ENCODE measurements at places on chromosomes 1 and 21.

GRCh38 chr1:148264374-148265276, 112.5 kb upstream of the NBPF11 start:
- DNase-seq, result no peak

DNA sequence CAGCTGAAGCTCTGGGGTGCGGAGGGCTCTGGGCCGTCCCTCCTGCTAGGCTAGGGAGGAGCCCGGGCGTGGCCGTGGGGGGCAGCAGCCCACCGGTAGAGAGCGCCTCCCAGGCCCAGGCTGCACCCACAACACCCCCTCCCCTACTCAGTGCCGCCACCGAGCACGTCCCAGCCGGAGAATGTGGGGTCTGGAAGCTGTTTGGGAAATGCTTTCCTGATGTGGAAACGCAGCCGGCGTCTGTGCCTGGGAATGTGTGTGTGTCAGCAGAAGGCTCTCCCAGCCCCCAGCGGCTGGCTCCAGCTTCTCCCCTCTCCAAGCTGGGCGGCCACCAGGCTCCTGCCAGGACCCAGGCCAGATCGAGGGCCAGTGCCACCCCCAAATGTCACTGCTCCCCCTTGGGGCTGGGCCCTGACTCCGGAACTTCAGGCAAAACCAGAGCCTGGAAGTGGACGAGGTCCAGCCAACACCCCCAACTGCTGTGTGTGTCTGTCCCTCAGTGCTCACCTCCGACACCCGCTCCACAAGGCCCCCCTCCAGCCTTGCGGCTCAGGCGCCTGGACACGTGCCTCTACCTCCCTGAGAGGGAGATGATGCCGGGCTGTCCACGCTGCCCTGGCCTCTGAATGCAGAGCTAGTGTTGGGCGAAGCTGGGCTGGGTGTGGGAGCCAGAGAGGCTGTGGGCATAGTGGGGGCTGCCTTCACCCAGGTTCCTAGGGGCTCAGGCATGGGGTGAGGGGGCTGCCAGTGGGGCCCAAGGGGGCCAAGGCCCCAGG, 74.7 kb downstream of the MEGF6 start:
- DNase-seq, result no peak

DNA sequence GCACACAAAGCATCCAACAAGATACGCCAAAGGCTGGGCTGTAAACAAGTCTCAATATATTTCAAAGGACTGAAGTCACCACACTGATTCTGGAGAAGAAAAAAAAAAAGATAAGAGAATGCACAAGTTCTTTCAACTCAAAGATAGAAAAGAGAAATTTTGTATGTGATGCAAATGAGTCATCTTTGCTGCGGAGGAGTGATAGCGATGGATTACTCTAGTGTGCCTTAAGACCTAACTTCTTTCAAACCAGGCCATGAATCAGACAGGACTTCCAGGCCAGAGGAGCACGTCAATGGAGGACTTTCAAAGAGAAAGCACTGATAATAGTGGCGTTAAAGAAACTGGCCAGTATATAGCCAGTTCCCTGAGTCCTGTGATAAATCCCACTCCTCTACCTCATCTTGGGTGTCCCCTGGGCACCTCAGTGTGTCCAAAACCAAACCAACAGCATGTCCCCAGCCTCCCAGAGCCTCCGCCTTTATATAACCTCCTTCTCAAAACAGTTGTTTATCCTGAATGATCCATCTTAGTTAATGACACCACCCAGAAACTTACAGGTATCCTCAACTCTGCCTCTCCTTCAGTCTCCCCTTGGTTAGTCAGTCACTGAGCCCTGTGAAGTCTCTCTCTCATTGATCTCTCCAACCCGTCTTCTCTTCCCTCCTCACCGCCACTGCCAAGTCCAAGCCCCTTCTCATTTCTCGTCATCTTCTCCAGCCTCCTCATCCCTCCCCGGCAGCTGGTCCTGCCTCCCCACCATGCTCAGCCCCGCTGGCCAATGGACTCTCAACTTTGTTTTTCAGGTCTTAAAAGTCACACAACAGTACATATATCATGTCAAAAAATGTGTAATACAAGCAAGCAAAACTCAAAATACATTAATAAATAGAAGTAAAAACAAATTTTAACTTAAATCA, 47.2 kb upstream of the IFFO2 start:
- DNase-seq, result no peak

DNA sequence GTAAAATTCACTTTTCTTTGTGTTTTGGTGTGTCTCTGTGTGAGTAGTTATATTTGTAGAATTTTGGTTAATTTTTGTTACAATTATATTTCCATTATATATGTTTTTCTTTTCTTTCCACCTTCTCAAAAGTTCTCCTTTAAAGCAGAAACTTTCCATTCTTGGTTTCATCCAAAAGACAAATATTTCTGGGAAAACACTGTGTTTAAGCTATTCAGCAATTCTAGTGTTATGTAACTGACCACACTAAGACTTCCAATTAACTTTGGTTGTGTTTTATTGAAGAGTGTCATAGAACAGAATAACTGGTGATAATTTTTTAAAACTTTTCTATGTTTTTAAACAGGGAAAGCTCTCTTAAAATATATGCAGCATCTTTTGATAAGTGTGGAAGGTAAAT, 13.6 kb upstream of the RGL1 start:
- DNase-seq, result no peak

GRCh38 chr1:164735315-164736052, 176.5 kb downstream of the PBX1 start:
- no peak for DNase-seq

- no peak for DNase-seq
These were observed 1.2 kb downstream of the NHLH2 start for GRCh38 chr1:115839679-115840237.

DNA sequence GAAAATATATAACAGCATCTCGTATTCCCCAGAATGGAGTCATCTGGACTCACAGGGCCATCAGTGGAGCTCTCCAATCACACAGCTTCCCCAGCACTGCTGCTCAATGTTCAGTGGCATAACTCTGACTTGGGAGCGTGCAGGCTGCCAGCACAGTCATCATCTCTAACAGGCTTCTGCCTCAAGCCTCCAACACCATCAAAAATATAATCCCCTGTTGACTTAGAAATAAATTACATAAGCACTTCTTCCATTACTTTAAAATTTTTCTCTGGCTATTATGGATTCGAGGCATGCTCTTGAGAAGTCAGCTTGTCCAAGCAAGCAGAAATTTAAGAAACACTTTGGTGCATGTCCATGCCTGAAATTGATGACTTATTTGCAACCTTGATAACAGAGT, 6.2 kb downstream of the DUSP23 start:
- DNase-seq, result no peak

GRCh38 chr1:176789571-176790090, 326.7 kb downstream of the PAPPA2 start:
- no peak for DNase-seq

DNA sequence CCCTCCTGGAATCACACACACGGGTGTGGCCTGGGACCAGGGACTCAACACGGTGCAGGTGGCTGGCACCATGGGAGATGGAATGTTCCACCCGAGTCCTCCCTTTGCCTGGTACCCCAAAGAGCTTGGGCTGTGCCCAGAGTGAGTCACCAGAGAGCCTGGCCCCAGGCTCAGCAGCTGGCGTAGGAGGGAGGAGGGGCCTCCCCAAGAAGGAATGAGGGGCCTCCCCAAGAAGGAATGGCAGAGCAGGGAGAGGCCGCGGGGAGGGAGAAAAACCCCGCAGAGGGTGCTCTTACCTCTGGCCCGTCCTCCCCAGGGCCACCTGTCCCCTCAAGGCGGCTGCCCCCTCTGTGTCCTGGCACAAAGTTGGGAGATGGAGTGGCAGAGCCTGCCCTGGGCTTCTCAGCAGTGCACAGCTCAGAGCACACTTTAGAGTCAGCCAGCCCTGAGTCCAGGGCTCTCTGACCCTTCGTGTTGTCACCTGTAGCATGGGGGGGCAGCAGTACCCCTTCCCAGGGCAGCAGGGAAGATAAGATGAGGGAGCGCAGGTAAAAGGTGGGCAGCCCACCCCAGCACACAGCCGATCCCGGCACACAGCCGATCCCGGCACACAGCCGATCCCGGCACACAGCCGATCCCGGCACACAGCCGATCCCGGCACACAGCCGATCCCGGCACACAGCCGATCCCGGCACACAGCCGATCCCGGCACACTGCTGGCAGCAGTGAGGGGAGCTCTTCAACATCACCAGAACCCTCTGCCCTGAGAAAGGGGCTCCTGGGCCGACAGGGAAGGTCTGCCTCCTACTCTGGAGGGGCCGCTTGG, 20.2 kb upstream of the KCNAB2 start:
- DNase-seq, result no peak

GRCh38 chr1:100622037-100622436, 84.1 kb downstream of the GPR88 start:
- DNase-seq, result peak; percentile 84

GRCh38 chr1:204380293-204380831, 20.6 kb upstream of the PLEKHA6 start:
- DNase-seq, result no peak

DNA sequence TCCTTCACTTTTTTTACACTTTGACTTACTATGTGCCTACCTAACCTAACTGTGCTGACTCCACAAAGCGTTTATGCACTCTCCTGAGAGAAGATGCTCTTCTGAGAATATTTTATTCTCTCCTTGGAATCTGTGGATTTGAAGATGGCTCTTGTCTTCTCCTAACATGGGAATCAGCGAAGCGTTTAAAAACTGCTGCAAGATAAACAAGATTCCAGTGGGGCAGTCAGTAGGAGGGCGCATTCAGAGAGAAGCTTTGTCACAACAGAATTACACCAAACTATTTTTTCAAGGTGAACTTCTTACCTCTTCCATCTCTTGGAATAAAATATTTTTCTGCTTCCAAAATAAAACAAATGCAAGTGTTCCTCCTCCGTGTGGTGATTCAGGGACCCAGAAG, 113.1 kb downstream of the FOXD2 start:
- no peak for DNase-seq

DNA sequence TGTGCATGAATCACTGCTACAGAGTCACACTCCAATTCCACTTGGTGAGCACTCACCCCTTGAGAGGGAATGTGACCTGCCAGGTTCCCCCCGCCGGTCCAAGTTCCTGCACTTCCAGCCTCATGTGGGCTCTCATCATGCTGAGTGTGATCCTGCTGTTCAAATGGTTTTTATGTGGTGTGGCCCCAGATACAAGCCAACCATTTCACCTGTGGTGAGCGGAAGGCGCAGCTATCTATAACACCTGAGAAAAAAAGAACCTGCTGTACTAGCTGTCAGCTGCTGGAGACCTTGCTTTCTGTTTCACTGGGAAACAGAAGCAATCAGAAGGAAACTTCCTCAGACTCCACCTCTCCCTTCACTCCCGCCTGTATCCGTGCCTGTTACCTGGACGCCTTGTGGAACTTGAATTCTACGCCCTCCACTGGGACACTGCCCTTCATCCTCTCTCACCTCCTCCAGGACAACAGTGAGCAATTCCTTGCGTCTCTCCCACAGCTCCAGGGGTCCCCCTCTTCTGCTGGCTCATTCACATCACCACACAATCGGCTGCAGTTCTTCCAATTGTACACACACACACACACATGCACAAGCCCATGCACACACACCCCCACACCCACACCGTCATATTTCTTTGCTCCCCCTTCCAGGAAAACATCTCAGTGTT, 64.4 kb upstream of the RPL11 start:
- no peak for DNase-seq

GRCh38 chr1:72178266-72178665, 104.1 kb downstream of the NEGR1 start:
- no peak for DNase-seq

DNA sequence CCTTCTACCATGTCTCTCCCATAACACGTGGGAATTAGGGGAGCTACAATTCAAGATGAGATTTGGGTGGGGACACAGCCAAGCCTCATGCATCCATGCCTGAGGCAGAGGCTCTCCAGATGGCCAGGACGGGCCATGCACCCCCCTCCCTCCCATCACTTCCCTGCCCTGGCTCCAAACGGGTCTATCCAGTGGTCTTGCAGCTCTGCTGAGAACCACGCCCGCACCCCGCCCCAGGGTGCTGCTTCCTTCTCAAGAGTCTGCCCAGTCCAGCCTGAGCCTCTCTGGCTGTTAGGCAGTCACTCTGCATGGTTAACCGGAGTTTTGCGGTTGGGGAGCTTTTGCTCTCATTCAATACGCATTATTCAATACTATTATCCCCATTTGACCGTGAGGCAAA, 131.5 kb upstream of the TMEM51 start:
- no peak for DNase-seq

GRCh38 chr1:30485072-30485471, 238.3 kb downstream of the MATN1 start:
- no peak for DNase-seq

GRCh38 chr1:67764633-67765032, 68.6 kb downstream of the GNG12 start:
- no peak for DNase-seq

DNA sequence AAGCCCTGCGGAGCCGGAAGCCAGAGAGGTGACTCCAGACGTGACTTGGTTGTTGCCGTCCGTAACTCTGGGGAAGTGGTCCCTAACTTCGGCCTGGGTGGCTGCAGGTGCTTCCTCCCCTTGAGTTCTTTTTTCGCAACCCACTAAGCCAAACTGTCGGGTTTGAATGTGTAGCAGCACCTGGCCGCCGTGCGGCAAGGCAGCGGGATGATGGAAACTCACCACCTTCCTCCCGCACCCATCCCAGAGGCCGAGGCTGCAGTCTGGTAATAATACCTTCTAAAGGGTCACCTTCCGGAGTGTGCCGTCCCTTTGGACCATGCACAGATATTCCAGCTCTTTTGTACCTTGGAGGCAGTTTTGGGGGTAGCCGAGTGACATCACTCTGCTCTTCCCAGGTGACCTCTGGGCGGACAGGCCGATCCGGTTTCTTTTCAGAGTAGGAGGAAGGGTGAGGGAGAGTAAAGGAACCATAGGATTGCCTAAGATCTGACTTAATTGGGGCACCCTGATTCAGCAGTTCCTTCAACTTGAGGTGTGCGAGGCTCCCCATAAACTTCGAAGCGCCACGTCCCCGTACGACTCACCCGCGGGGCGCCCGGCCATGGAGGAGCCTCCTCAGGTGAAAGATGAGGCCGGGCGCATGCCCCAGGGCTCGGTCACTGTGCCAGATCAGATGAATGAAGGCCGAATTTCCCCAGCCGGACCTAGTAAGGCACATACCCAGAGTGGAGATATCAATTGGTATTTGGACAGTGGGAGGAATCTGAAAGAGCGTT, 1.0 kb downstream of the KCNK1 start:
- DNase-seq, result no peak

DNA sequence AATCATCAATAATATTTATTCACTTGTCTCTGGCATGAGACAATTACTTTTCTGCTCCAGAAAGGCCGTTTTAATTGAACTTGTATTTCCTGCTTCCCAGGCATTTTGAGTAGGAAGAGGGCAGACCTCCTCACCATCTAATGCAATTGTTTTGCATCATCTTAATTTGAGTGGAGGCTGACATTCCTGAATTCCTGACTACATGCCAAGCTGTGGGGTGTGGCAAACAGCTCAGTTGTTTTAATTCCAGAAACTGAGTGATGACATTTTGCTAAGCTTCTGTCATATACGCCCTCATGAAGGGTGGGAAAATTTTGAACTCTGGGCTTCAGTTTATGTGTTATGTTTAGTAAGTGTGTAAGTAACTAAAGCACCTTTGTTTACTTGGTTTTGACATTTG, 125.4 kb upstream of the USP25 start:
- no peak for DNase-seq
